ENCODE measurements at places on chromosomes 1 and 21. TPM values are rescaled to one million over a fixed set of nuclear protein-coding genes. Genes with fewer than 3 reads are reported as not detected.

PODN gene
- total RNA-seq = not detected

AMY2A gene
- total RNA-seq = not detected

S100A7 gene
- not detected for total RNA-seq

AGBL4 gene
- not detected for total RNA-seq

SEC16B gene
- not detected for total RNA-seq

PLCH2 gene
- 14.8 TPM for total RNA-seq

PAQR7 gene
- 6.5 TPM for total RNA-seq

CHI3L1 gene
- not detected for total RNA-seq

- no peaks in the 10 kb centered on the region for H3K36me3 ChIP-seq
- H3K4me1 ChIP-seq = peaks cover 26% of the 10 kb centered on the region
- H3K4me3 ChIP-seq = peak overlapping the region; percentile 87
These were observed 995 bp upstream of the KIF26B start for GRCh38 chr1:245153552-245154428.

GRCh38 chr1:76269155-76269554, 194.6 kb downstream of the ST6GALNAC3 start:
- H3K4me3 ChIP-seq = peak overlapping the region; percentile 46
- no peaks in the 10 kb centered on the region for H3K27me3 ChIP-seq
- DNase-seq = no peak
- peak overlapping the region; percentile 12 for H3K27ac ChIP-seq

DNA sequence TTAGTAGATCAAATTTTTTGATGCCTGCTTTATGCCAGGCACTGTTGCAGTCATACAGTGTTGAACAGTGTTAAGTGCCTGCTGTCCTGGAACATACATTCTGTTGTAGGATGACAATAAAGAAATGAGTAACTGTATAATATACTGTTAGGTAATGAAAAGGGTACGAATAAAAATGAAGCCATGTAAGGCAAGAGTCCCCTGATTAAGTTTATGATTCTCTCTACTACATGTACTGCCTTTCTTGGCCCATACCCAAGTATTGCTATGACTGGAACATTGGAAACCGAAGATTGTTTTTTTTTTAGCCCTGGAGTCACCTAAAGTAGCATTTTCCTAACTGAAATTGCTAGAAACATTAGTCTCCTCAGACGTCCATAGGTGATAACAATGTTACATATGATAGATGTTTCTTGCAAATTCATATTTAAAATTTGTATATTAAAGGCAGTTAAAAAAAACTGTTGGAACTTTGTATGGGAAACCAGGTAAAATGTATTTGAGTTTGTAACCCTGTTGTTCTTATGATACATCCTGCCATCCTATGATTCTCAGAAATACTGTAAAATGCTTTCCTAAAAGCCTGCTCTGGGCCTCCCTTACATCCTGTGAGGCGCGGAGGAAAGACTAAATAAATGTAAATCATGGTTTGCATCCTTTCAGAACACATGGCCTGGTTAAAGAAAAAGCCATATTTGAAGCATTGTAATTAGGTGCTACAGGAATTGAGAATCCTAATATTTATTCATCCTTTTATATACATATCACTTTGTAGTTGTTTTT, 5.8 kb downstream of the ATP5PB start:
- H3K27me3 ChIP-seq = no peaks in the 10 kb centered on the region
- peak overlapping the region; percentile 60 for H3K27ac ChIP-seq
- H3K4me3 ChIP-seq = no peak overlapping the region
- peaks cover 28% of the 10 kb centered on the region for H3K36me3 ChIP-seq
- H3K4me1 ChIP-seq = peaks cover 61% of the 10 kb centered on the region

GRCh38 chr1:54569339-54569738, 21.3 kb downstream of the ACOT11 start:
- H3K4me3 ChIP-seq = no peak overlapping the region
- peaks cover 3% of the 10 kb centered on the region for H3K4me1 ChIP-seq
- no peak overlapping the region for H3K27ac ChIP-seq
- DNase-seq = no peak
- H3K27me3 ChIP-seq = peaks cover under 1% of the 10 kb centered on the region
- no peaks in the 10 kb centered on the region for H3K36me3 ChIP-seq

DNA sequence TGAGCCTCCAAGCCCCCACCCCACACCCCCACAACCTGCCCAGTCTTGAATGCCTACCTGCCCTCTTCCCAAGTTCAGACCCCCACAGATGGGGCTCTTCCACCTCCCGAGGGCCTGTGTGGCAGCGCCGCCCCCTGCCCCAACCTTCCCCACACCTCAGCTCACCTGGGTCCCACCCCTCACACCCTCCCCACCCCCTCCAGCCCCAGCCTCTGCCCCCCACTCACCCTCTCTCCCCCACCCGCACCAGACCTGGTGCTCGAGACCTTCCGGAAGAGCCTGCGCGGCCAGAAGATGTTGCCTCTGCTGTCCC, 9.2 kb downstream of the TNFRSF18 start:
- DNase-seq = no peak
- peaks cover under 1% of the 10 kb centered on the region for H3K27me3 ChIP-seq
- no peaks in the 10 kb centered on the region for H3K4me1 ChIP-seq
- no peak overlapping the region for H3K27ac ChIP-seq

DNA sequence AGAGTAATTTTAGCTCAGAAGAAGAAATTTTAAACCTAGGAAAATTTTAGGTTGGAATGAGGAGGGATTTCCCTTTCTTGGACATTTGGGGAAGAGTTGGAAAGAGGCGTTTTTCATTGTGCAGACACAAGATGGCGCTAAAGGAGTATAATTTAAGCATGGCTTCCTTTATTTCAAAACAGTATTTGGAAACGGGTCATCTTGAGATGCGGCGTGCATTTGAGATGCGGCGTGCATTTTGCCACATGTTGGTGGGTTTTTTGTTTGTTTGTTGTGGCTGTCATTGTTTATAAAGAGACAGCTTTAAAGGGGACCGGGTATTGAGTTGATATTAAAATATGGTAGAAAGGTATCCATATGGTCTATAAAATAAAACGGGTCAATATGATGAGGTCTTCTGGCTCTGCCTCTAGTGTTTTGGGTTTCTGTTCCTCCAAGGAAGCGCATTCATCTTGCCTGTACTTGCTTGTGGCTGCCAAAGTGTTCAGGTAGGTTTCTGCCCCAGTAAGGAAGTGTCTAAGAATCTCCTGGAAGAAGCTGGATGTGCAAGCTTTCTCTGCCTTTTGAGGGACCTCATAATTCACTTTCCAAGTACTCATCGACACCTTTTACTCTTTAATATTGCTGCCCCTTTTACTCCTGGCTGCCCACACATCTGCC, 210.3 kb downstream of the SLC35F3 start:
- peaks cover 4% of the 10 kb centered on the region for H3K4me1 ChIP-seq
- H3K27ac ChIP-seq = no peak overlapping the region
- DNase-seq = peak; percentile 5

DNA sequence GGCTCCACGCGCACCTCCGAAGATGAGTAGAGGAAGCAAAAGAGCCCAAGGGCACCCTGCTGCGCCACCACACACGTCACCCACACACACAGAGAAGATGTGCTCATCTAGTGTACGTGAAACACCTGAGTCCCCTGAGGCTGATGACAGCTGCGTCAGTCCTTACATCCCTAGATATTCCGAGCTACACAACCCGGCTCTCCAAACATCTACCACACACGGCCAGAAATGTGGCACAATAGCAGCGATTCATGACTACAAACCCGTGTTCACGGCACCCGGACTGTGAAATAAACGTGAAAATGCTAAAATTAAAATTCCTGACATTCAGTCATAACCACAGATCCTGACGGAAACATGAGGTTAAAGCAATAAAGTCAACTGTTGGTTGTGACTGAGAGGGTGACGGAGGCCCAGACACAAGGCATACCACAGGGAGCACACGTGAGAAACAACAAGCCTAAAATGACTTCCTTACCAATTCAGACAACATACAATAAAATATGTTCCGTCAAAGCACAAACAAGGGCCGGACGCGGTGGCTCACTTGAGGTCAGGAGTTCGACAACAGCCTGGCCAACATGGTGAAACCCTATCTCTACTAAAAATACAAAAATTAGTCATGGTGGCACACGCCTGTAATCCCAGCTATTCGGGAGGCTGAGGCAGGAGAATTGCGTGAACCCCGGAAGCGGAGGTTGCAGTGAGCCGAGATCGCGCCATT, 7.3 kb downstream of the SSU72 start:
- DNase-seq = no peak
- no peaks in the 10 kb centered on the region for H3K27me3 ChIP-seq
- no peak overlapping the region for H3K4me3 ChIP-seq
- H3K4me1 ChIP-seq = peaks cover 44% of the 10 kb centered on the region

DNA sequence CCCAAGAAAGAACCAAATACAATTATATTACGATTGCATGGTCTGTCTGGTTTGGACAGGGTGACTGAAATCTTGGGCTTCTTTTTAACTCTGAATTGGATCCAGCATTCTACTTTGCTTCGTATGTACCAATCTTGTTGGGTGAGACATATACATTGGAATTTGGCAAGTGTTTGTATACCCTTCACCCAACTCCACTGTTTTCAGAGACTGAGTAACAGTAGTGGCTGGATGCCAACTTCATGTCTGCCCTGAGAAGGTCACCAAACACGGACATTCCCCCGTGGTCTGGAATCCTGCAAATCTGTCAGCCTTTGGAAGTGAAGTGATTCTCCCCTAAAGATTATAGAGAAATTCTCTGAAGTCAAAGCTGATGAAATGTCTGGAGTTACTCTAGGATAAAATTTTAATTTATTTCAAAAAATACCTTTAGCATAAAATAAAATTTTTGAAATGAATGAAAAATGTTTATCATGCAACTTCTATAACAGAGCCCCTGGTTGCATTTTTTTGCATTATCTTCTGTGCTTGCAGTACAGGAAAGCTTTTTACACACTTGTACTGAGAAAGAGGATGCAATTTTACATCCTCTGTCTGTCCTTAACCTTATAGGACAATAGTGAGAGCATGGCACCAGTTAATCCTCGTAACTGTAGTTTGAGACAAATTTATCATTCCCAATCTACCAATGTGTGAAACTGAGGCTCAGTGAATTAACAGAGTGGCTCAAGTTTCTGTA, 201.8 kb downstream of the DISC1 start:
- no peak for DNase-seq
- H3K27me3 ChIP-seq = no peaks in the 10 kb centered on the region
- peaks cover 6% of the 10 kb centered on the region for H3K4me1 ChIP-seq
- H3K36me3 ChIP-seq = no peaks in the 10 kb centered on the region
- no peak overlapping the region for H3K4me3 ChIP-seq

GRCh38 chr1:1013922-1014648, 788 bp downstream of the ISG15 start:
- peak overlapping the region; percentile 100 for H3K27ac ChIP-seq
- H3K4me3 ChIP-seq = peak overlapping the region; percentile 97
- no peaks in the 10 kb centered on the region for H3K36me3 ChIP-seq
- H3K4me1 ChIP-seq = peaks cover 49% of the 10 kb centered on the region
- H3K27me3 ChIP-seq = no peaks in the 10 kb centered on the region

DNA sequence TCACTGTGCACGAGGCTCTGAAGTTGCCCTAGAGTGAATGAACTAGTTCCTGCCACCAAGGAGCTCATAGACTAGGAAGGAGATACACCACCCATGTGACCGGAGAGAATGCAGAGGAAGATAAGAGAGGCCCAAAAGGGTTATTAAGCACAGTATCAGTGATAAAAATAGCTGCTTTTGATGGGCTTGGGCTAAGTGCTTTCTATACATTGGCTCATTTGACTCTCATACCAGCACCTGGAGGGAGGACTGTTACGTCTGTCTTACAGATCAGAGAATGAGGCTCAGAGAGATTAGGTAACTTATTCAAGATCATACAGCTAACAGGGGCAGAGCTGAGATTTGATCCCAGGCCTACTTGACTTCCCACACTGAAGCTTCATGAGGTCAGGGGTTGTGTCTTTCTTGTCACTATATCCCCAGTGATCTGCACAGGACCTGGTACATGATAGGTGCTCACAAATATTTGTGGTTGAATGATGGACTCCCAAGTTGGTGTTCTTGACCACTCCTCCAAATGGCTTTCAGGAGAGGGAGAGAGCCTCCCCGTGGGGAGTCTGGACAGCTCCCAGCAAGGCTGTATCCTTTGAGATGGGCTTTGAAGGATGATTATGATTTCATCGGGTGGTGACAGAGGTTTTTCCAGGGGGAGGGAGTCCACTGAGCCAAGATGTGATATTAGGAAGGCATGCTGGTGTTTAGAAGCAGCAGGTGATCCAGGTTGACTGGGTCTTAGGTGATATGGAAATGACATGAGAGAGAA, 14.4 kb downstream of the PPFIA4 start:
- H3K36me3 ChIP-seq = no peaks in the 10 kb centered on the region
- no peak overlapping the region for H3K27ac ChIP-seq
- H3K27me3 ChIP-seq = peaks cover 4% of the 10 kb centered on the region
- H3K4me1 ChIP-seq = peaks cover 8% of the 10 kb centered on the region

GRCh38 chr1:160486453-160486852, 36.6 kb downstream of the SLAMF6 start:
- H3K36me3 ChIP-seq = peaks cover 30% of the 10 kb centered on the region
- no peaks in the 10 kb centered on the region for H3K27me3 ChIP-seq
- H3K4me1 ChIP-seq = peaks cover 31% of the 10 kb centered on the region
- no peak overlapping the region for H3K4me3 ChIP-seq

DNA sequence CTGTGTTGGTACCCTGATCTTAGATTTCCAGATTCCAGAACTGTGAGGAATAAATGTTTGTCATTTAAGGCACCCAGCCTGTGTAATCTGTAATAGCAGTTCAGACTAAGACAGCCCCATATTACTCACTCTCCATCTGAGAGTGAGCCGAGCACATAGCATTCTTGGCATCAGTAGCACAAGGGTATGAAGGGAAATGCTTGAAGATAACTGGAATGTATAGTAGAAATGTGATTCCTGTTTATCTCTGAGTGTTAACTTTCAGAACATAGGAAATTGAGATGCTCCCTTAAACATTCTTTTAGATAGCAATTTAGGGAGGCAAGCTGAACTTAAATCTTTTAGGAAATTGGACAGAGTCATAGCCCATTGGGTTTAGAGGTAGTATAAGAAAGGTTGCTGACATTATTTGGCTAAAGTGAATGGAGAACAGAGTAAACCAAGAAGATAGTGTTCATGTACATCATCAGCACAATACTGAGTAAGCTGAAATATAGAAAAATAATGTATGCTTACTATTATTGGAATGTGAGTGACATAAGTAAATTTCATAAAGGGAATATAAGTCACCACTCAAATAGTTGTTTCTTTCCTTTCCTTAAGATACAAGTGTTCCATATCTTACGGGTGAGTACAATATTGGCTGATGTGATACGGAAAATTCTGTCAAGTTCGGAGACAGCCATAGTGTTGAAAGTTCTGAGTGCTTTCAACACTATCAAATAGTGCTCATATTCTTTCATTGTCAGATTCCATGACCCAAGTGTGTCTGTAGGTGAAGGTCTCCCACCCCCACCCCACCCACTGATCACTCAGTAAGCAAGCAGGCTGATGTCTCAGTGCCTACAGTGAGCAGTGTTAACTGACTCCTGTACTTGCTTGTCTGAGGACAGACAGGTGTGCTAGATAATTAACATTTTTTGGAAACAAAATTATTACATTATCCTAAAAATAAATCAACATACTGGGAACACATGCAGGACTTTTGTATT, 73.7 kb downstream of the LRRC8D start:
- H3K27ac ChIP-seq = no peak overlapping the region
- DNase-seq = no peak
- no peaks in the 10 kb centered on the region for H3K36me3 ChIP-seq
- peaks cover 38% of the 10 kb centered on the region for H3K4me1 ChIP-seq
- no peak overlapping the region for H3K4me3 ChIP-seq

- no peaks in the 10 kb centered on the region for H3K27me3 ChIP-seq
- peaks cover 3% of the 10 kb centered on the region for H3K36me3 ChIP-seq
- peak overlapping the region; percentile 97 for H3K27ac ChIP-seq
- H3K4me1 ChIP-seq = peaks cover 57% of the 10 kb centered on the region
- peak; percentile 88 for DNase-seq
These were observed 40.1 kb downstream of the ELK4 start for GRCh38 chr1:205591522-205592351.

GRCh38 chr1:18727956-18728355, 97.3 kb downstream of the PAX7 start:
- no peak overlapping the region for H3K4me3 ChIP-seq
- peaks cover 35% of the 10 kb centered on the region for H3K27me3 ChIP-seq
- H3K27ac ChIP-seq = no peak overlapping the region
- peaks cover 3% of the 10 kb centered on the region for H3K4me1 ChIP-seq
- DNase-seq = no peak
